HL-60 (cell line): ENCODE measurements at places on chromosomes 3 and 15.

DNA sequence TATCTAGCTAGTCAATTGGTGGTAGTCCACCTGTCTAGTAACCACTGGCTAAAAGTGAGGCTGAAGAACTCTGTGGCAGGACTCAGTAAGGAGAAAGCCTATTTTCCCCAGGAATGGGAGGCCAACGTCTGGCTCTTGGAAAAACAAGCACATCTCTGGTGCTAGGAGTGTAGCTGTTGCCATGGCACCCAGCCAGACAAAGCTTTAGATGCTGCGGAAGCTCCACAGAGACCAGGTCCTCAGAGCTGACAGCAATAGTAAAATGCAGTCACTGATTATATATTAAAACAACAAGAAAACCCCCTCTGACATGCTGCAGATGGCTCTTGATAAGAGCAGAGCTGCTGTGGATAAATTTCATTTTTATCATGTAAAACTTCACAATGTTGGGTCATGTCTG lies 124.9 kb upstream of the STRIT1 start:
- DNase-seq = no peak

GRCh38 chr3:178223876-178224275 lies 312.4 kb upstream of the KCNMB2 start:
- no peak for DNase-seq

- DNase-seq = no peak
These were observed 834 bp upstream of the GREM1 start for GRCh38 chr15:32716915-32717425.

- no peak for DNase-seq
These were observed 88.0 kb downstream of the EDEM1 start for GRCh38 chr3:5275529-5275928.

DNA sequence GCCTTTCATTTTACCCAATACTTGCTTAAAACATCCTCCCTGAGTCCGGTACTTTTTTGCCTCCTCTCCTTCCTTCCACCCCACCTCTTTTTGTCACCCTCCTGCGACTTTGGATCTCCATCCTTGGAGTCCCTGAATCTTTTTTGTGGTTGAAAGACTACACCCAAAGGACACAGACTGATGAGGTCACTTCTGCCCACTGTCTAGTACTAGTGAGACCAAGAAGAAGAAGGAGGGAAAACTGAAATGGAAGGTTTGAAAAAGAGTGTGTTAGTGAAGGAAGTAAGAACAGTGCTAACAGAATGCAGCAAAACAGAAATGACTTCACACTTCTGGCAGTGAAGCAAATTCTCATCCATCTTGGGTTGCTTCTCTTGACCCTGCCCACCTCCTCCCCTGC lies 6.6 kb downstream of the B3GNT5 start:
- no peak for DNase-seq

DNA sequence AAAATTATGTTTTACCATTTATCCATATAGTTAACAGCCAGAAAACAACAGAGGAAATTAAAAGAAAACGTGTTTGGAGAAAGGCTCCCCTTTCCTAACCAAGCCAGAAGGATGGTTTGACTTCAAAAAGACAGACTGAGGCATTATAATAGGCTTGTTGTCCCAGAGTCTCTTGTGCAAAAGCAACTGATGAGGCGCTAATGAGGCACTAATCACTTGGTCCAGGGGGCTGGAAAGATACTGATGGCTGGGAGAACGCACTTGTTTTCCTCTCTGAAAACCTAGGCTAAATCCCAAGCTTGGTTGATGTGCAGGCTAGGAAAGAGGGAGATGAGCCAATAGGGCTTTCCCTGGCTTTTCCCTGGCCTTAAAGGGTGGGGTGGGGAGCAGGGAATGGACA lies 389.6 kb downstream of the NTRK3 start:
- DNase-seq = no peak

GRCh38 chr3:128385080-128385832 lies 81.4 kb downstream of the DNAJB8 start:
- no peak for DNase-seq

- DNase-seq = peak; percentile 0
These were observed 428.3 kb downstream of the NAALADL2 start for GRCh38 chr3:175287361-175287963.

- no peak for DNase-seq
These were observed 1413.8 kb downstream of the SI start for GRCh38 chr3:163664466-163664865.
